ENCODE measurements at places on chromosomes 2 and 18. TPM values are rescaled to one million over a fixed set of nuclear protein-coding genes. Genes with fewer than 3 reads are reported as not detected.

DNA sequence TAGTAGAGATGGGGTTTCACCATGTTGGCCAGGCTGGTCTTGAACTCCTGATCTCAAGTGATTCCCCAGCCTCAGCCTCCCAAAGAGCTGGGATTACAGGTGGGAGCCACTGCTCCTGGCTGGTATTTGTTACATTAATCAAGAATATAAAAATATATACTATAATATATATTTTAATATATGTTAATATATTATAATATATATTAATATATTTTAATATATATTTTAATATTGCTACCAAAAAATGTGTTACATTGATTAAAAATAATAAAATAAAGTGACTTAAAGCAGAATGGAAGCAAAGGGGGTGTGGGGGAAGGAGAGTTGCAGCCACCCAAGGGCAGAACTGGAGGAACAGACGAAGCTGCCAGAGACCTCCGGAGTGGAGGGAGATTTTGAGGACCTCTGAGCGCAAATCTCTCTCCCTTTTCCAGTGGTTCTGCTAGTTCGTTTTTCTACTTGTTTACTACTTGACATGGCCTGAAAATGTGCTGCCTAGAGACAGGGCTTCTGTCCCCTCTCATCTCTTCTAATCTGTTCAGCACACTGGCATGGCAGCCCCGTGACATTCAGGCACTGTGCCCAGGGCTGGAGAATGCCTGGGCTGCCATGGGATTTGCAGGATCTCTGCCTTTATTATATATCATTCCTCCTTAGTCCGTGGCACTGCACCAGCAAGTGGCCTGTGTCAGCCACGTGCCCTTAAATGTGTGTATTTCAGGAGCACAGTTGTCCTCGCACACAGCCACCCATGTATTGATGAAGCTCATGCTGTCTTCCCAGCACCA lies 47.9 kb upstream of the RAB12 start:
- peaks cover 1% of the 10 kb centered on the region for H3K27me3 ChIP-seq
- no peak for DNase-seq
- H3K27ac ChIP-seq, result no peak overlapping the region

DNA sequence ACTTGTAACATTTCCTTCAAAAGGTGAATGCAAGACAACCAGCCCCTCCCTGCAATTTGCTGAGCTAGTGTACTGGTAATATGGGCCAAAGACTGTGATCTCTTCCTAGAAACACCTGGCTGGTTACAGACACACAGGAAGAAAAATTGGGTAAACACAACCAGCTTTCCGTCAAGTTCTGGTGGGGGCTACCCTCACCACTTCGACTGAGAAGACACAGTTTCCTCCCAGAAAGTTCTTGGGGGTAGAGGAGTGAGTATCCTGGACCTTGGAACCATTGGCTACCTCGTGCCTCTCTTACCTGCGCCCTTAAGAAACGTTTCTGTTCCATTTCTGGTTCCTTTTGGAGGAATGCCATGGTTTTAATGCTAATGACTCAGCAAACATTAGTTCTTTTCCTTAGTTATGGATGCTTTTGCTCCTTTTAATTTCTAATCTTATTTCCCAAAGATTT lies 120.9 kb upstream of the DLX2 start:
- peak overlapping the region; percentile 45 for H3K27ac ChIP-seq
- H3K4me1 ChIP-seq, result peaks cover 25% of the 10 kb centered on the region
- H3K4me3 ChIP-seq, result peak overlapping the region; percentile 32
- peaks cover 2% of the 10 kb centered on the region for H3K27me3 ChIP-seq
- H3K36me3 ChIP-seq, result no peaks in the 10 kb centered on the region
- DNase-seq, result peak; percentile 63

DNA sequence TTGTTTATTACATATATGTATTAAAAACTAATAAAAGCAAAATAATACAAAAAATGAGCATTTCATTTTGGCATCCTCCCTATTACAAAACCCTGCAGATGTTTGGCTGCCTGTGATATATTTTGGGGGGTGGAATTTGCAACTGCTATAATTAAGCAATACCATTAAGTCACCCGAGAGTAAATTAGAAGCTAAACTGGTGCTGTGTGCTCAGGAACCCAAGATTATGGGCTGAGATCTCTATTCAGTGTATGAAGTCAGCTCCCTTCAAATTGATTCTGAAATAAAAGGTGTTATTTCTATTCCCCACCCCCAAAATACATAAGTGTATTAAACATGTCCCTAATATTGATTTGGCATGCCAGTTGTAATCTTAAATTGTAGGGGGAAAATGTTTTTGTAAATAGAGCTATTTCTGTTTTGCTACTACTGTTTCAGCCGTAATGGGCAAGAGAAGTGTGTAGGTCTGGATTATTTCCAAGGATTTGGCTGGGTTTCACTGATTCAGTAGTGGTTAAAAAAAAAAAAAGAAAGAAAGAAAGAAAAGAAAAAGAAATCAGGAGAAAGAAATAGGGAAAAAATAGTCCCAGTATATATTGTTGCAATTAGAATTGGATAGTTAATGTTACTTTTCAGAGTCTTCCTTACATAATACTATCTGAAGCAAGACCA lies 110.9 kb downstream of the SS18 start:
- H3K4me1 ChIP-seq, result peaks cover 4% of the 10 kb centered on the region
- no peak overlapping the region for H3K4me3 ChIP-seq
- H3K27ac ChIP-seq, result no peak overlapping the region
- no peaks in the 10 kb centered on the region for H3K36me3 ChIP-seq
- no peak for DNase-seq

DNA sequence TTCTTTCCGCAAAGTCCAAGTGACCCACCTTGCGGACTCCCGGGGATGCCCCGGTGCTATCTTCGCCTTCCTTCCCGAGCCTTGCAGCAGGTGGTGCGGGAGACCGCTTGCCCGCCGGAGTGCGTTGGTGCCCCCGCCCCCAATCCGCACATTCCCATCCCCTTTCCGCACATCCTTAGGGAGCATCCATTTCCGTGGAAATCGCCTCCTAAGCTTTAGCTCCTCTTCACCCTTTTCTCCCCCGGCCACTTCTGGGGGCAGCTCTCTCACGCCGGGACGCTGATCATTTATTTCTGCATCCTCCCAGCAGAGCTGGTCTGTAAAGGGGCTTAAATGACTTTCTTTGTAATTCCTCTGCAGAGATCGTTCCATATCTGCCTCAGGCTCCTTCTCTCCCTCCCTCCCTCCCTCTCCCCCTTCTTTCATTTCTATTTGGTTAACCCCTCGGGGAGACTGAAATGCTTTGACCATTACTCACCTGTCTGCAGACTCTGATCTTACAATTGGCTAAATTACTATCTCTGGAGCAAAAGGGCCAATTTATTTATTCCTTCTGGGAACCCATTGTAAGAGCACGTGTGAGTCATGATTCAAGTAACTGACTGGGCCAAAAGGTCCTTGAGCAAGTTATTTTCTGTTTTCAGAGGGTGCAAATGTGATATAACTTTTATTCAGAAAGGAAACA lies 1.3 kb upstream of the LYPD1 start:
- peak overlapping the region; percentile 8 for H3K27ac ChIP-seq
- peaks cover 3% of the 10 kb centered on the region for H3K36me3 ChIP-seq
- no peak for DNase-seq
- no peak overlapping the region for H3K4me3 ChIP-seq
- peaks cover 38% of the 10 kb centered on the region for H3K27me3 ChIP-seq

- H3K4me1 ChIP-seq, result no peaks in the 10 kb centered on the region
- DNase-seq, result no peak
- no peaks in the 10 kb centered on the region for H3K36me3 ChIP-seq
- no peak overlapping the region for H3K27ac ChIP-seq
Measured at GRCh38 chr18:42268798-42269197, 313.8 kb downstream of the PIK3C3 start.

CABLES1 gene
- 5.7 TPM for total RNA-seq

Data from activated CD4-positive, alpha-beta T cell treated with anti-CD3 and anti-CD28 coated beads, Interleukin-2, amount 10 ng/mL, durations not matched to agents 24 days and 14 days (primary cell).